Thyroid gland (tissue), 4 donors: ENCODE measurements at places on chromosomes 11 and 22. TPM values are rescaled to one million over a fixed set of nuclear protein-coding genes. Genes with fewer than 3 reads are reported as not detected.

DNA sequence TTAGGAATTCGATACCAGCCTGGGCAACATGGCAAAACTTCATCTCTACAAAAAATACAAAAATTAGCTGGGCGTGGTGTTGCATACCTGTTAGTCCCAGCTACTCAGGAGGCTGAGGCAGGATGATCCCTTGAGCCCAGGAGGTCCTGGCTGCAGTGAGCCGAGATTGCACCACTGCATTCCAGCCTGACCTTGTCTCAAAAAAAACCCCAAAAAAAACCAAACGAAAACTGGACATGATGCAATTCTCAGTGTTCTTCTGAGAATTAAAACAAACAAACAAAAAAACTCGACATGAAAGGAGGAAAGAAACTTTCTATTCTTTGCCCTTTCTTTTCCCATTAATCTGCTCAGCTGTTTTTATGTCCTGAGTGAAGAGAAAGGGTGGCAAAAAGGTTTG, 7.4 kb downstream of the MED17 start:
- no peak for DNase-seq

GRCh38 chr22:22216450-22216959, 28.1 kb upstream of the VPREB1 start:
- DNase-seq = no peak

GRCh38 chr11:128507936-128508335, 79.4 kb downstream of the ETS1 start:
- DNase-seq = no peak

- no peak for DNase-seq
Observed at GRCh38 chr11:29300420-29300819, 716.4 kb downstream of the KCNA4 start.

MFRP gene
- not detected for total RNA-seq

OAF gene
- total RNA-seq = 32.7 TPM
